Lower lobe of right lung (tissue), 2 donors: ENCODE measurements at places on chromosomes 12 and 14.

DNA sequence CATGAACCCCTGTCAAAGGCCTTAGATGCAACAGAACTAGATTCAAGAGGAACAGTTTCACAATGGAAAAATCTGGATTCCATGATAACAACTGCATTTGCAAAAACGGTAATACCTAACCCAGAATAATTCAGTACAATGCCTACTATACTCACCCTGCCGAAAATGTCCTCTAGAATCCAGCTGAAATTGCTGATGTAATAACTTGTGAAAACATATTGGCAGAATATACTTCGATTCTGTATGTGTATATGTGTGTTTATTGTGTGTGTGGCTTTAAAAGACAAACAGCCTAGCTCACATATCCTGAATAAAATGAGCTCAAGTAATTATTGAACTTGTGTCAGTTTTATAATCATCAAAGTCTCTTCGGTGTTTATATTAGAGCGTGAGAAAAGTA lies 46.0 kb downstream of the PHLDA1 start:
- DNase-seq = no peak

DNA sequence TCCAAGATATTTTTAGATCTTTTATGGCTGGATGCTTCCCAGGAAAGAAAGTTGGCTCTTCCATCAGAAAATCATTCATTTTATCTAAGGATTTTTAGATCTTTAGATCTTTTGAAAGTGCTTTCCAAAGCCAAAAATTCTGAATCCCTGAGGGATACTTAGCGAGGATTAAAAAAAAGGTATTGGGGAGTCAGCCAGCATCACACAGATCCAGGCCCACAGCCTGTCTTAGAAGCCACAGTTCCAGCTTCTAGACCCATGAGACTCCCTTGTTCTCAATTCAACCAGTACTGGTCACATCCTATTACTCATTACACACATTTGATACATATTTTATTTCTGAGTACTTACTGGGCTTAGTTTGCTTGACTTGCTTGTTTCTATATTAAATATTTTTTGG lies 49.9 kb downstream of the TSPAN8 start:
- DNase-seq = no peak

DNA sequence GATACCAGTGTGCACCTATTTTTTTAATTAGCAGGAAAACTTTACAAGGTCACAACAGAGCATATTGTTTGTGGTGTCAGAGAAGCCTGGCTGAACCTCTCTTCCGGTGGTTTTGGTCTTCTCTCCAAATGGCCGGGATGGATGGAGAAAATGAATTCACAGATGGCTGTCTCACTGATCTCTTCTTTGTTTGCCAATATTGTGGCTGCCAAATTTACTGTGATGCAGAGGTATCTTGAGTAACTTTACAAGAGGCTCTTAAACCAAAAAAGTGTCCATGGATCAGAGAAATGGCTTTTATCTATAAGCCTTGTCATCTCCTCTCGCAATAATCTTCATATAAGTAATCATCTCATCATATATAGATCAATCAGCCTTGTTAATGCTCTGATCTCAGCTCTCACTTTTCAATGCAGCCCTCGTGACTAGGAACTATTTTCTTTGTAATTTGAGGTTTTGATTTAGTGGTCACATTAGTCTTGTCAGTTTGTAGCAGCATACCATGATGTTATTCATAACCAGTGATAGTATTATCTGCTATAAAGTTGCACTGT lies 308.1 kb downstream of the EGLN3 start:
- no peak for DNase-seq

- DNase-seq = no peak
Observed at GRCh38 chr14:59126714-59127436, 61.6 kb upstream of the DAAM1 start.

DNA sequence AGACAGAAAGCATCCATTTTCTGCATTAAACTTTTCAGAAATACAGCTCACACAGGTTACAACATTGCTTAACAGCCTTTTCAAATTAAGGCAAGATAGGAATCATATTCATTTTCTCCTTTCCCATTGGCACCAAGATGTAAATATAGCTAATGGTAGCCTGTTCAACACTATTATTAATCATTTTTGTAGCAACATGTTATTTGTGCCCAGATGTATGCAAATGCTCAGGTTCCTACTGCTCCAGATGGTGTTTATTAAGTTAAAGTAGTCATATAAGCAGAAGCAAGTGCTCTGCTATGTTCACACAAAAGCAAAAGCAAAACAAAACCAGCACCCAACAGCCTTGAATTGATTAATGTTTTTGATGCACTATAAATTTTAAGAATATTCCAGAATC lies 1110.6 kb downstream of the SLC6A15 start:
- no peak for DNase-seq

DNA sequence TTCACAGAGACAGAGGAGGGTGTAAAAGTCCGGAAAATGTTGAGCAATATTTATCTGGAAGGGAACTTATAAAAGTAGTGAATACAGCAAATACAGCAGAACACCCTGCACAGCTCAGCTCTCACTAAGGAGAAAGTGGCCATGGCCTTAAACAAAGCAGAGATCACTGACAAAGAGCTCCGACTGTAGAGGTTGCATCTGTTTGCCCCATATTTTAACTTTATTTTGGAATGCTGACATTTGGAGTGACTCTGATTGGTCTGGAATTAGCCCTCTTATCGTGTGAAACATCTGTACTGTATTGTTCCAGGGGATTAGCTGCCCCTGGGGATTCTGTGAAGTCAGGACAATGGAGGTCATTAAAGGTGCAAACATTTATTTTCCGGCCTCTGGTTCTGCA lies 1275.7 kb upstream of the FLRT2 start:
- no peak for DNase-seq

- DNase-seq = no peak
Observed at GRCh38 chr12:106086696-106087095, 52.1 kb downstream of the NUAK1 start.

DNA sequence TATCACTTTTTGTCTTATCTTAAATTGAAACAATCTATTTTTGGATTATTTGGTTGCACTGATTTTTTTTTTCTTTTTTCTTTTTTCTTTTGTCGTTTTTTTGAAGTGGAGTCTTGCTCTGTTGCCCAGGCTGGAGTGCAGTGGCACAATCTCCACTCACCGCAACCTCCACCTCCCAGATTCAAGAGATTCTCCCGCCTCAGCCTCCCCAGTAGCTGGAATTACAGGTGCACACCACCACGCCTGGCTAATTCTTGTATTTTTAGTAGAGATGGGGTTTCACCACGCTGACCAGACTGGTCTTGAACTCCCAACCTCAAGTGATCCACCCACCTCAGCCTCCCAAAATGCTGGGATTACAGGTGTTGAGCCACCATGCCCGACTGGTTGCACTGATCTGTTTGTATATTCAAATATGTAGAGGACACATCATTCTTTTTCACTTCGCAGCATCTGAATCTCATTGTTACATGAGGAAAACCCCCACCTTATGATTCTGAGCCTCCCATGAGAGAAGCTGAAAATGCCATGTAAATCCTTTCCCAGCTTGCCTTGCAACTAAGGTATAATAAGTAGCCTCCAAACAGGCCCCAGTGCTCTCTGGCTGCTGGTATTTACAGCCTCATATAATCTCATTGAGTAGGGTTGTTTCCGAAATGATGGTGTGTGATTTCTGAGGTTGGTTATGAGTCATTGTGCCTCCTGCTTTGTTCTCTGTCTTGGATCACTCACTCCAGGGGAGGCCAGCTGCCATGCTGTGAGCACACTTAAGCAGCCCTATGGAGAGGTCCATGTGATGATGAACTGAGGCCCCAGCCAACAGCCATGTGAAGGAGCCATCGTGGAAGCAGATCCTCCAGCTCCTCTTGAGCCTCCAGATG lies 5.2 kb upstream of the HSP90B1 start:
- no peak for DNase-seq
